CD4-positive, alpha-beta T cell treated with Interleukin-17A for 1 hour (primary cell): ENCODE measurements at places on chromosomes 3 and 15.
A peak's percentile ranks its signal among the peaks of the same experiment; 100 is the strongest.

DNA sequence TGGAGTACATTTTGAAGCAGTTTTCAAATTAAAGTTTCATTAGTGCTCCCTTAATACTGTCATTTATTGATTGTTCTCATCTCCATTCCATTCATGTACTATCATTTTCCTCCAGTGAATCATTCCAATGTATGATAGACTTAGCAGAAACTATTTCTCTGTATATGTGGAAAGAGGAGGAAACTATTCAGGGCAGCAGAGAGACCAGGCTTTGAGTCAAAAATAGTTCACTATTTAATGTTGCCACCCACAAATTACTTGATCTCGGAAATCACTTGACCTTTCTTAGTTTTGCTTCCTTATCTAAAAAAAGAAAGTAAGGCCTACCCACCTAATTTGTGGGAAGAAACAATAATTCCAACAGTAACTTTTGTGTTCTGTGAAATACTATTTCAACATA lies 610.5 kb upstream of the ZNF385D start:
- no peak for DNase-seq

GRCh38 chr3:111143-112069 lies 85.2 kb upstream of the CHL1 start:
- DNase-seq: no peak

DNA sequence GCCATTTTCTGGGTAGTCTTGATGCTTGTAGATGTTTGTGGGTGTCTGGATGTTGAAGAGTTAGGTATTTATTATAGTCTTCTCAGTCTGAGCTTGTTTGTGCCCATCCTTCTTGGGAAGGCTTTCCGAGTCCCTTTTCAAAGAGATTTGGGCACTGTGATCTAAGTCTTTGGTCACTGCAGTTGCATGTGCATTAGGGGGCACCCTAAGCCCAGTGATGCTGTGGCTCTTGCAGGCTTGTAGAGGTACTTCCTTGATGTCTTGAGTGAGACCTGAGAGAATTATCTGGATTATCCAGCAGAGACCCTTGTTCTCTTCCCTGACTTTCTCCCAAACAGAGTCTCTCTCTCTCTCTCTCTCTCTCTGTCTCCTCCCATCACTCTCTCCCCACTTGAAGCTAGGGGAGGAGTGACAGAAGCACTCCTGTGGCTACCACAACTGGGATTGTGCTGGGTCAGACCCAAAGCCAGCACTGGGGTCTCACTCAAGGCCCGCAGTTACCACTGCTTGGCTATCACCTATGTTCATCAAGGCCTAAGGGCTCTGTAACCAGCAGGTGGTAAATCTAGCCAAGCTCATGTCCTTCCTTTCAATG lies 68.5 kb downstream of the TMCO5A start:
- DNase-seq: peak; percentile 10

DNA sequence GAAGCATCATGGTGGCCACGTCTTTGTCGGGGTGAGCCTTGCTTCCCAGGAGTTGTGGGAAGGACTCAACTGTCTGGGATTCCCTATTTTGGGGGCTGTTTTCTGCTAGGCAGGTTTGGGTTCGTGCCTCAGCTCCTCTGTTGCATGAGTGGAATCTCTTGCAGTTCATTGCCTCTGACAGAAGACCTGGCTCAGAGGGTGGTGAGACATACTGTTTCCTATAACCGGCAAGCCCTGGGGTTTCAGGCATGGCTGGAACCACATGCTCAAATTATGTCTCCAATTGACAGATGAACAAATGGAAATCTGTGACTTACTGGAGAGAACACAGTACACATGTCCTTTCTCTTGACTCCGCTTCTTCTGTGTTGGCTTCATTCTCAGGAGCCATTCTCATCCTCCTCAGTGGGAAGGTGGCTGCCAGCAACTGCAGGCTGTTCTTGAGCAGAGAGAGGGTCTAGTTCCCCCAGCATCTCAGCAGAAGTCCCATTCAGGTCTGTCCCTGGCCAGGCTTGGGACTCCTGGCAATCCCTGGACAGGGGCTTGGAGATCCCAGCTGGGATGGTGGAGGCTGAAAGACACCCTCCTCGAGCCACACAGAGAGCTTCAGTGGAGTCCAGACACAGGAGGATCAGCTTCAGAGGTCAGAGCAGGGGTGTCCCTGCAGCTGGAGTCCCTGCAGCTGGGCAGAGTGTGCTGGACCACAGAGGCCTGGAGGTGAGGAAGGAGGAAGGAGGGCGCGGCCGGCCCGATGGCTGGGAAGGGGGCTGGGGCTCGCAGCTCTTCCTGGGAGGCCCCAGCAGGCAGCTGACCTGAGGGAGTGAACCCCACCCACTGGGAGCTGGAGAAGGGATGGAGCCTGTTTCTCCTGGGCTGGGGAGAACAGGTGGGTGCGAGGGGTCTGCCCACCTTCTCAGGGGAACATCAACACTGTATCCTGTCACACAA lies 97.6 kb downstream of the LSM3 start:
- DNase-seq: no peak

DNA sequence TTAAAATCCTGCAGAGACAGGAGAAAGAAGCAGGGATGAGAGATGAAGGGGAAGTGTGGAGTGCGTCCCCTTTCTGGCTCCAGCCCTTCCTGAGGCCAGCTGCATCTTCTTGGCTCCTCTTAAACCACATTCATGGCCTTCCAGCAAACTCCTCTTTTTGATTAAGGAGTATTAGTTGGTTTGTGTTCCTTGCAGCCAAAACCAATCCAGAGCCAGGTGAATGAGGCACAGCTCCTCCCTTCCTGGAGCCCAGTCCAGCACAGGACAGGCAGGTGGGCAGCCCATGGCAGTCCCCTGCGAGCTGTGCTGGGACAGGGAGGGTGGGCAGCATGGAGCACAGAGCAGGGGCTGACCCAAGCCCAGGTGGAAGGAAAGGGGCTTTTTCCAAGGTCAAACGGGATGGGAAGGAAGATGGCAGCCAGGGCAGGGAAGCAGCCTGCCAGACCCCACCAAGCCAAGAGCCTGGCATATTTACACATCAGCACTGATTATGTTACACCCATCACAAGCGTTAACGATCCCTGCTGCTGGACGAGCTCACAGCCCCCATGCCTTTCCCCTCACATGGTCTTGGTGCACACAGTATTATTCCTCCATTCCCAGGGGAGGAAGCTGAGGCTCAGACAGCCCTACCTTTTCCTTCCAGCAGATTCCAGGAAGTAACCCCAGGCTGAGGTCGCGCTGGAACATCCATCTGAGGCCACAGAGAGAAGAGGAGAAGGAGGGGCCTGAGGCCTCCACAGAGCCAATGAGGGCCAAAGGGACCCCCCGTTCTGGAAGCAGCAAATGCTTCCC lies 175.6 kb downstream of the SMAD6 start:
- no peak for DNase-seq

DNA sequence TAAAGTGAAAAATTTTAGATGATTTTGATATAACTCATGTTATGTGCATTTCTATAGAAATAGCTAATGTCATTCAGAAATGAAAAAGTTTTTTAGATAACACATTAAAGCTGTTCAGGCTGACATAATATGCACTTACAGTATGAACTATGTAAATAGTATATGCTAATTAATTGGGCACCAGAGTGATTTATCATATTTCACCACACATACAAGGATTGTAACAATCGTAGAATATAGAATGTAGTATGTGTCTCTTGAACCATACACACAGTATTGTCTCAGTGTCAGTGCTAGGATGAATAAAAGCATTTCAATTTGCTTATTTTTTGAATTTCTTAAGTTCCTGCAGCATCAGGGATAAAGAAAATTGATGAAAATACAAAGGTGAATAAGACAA lies 710.0 kb downstream of the OTOL1 start:
- no peak for DNase-seq

DNA sequence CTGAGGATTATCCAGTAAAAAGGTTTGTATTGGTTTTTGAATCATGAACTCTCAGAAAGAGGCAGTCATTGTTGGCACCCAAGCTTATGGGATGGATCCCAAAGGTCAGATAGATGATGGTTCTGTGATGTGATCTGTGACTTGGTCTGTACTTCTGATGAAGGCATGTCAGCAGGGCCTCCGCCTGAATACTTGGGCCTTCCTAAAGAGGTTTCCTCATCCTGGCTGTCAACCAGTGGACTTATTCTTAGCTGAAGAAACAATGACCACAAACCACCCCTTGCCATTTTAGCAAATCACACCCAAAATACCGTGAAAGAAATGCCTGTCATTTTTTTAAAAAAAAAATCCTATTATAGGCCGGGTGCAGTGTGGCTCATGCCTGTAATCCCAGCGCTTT lies 48.2 kb upstream of the SLC9A9 start:
- no peak for DNase-seq

DNA sequence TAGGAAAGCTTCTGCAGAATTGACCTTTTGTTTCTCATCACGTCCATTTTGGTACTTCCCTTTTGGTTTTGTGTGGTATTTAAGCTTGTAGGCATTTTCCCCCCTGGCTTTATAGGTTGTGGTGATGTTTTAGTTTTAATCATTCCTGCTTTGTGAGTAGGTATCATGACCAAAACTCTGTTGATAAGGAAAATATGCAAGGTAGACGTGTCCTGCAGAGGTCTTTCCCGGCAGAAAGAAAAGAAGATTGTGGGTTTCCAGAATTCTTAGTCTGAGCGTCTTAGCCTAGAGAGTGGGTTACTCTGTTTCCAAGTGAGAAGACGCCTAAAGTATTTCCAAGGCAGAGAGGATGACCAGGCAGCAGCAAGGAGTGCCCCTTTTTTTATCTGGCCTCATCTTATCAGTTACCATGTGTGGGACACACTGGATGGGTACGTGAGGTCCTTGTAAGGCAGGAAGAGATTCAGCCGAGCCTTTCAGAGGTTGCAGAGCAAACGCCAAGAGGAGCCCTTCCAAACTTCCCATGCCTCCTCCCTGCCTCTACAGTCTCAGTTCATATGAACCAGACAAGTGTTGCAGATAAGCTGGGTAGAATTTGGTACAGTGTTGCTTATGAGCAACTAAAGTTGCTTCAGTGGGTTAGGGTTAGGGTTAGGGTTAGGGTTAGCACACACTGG lies 58.8 kb downstream of the ARNT2 start:
- no peak for DNase-seq

DNA sequence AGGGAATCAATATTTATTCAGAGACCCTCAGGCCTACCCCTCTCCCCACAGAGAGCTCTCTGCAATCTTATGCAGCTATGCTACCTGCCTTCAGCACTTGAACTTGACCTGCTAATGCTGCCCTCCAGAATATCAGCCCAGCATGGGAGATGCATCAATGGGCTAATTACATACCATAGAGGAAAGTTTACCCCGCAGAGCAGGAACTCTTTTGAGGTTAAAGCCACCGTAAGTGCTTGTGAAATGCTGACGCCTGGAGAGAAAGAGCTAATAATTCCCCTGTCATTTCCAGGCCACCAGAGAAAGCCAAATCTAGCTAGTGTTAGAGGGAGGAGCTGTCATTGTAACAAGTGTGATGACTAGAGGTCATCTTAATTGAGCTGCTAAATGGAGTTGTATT lies 127.5 kb downstream of the CHST2 start:
- DNase-seq: no peak

DNA sequence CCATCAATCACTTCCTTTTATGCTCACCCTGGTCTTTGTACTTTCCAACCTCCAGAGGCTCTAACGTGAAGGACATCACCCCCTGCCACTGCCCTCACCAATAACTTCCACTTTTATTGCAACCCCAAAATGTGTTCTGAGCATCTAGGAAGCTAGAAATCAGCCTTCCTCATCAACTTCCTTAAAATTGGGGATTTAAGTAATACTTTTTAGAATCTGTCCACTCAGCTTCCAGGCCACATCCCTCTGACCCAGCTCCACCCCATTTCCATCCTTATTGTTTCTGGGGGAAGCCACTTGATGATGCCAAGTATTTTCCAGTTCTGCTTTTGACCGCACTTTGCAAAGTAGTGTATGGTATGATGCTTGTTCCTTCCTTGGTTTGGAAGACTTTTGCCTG lies 73.5 kb upstream of the XCR1 start:
- peak; percentile 34 for DNase-seq

DNA sequence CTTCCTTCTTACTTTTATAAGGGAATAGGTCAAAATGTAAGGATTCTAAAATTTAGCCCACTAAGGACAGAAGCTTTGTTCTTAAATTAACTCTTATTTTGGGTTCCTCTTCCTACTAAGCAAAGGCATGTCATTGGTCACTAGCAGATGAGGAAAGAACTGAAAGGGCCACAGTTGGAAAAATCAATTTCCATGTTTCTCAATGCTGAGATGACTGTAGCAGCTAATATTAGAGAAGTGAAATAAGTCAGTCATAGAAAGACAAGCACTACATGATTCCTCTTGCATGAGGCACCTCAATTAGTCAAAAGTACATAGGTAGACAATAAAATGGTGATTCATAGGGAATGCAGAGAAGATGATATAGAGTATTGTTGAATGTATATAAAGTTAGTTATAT lies 353.7 kb downstream of the RSL24D1 start:
- no peak for DNase-seq

- no peak for DNase-seq
Measured at GRCh38 chr3:108554913-108555571, 34.2 kb downstream of the CIP2A start.

DNA sequence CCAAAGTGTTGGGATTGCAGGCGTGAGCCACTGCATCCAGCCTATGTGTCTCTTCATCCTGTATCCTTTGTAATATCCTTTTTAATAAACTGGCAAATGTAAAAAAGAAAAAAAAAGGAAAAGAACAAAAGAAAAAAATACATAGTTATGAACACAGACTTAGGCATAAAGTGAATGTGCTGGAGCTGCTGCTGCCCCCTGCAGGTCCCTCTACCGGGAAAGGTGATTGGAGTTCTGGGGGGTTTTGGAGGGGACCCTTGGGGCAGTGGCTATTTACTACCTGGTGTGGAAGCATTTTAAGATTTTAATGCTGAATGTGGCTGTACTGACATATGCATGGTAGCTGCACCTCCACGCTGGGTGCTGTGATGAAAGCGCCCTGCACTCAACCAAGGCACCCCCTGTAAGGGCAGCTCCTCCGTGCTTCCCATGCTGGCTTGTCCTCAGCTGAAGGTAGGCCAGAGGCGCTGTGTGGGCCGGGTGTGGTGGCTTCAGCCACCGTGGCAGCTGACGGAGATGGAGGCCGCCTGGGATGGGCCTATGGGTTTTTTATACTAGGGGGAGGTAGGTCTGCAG lies 49.9 kb downstream of the RPLP1 start:
- no peak for DNase-seq

DNA sequence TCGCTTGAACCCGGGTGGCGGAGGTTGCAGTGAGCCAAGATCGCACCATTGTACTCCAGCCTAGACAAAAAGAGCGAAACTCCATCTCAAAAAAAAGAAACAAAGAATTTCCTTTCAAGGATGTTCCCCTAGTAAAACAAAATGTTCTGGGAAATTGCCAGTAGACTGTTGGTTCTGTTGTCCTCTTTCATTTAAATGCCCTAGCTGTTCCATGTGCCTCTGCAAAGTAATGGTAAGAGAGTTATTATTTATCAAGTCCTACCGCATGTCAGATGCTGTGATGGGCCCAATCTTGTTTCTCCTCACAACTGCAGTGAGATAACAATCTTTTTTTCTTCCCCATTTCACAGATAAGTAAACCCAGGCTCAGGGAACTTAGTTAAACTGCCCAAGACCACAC lies 254.3 kb upstream of the TPM1 start:
- no peak for DNase-seq

GRCh38 chr15:92163641-92164040 lies 230.0 kb upstream of the ST8SIA2 start:
- DNase-seq: no peak
